ENCODE measurements at places on chromosomes 3 and 15.

- no peak for DNase-seq
These were observed 267.0 kb downstream of the ZMAT3 start for GRCh38 chr3:178804606-178805005.

- DNase-seq: no peak
These were observed 15.9 kb upstream of the LAMP3 start for GRCh38 chr3:183178512-183178832.

- DNase-seq: no peak
These were observed 54.7 kb downstream of the SLC41A3 start for GRCh38 chr3:126029241-126029640.

GRCh38 chr15:66842710-66843441 is 140.8 kb downstream of the SMAD6 start:
- no peak for DNase-seq

- no peak for DNase-seq
These were observed 242.9 kb downstream of the WNT5A start for GRCh38 chr3:55244247-55244646.

DNA sequence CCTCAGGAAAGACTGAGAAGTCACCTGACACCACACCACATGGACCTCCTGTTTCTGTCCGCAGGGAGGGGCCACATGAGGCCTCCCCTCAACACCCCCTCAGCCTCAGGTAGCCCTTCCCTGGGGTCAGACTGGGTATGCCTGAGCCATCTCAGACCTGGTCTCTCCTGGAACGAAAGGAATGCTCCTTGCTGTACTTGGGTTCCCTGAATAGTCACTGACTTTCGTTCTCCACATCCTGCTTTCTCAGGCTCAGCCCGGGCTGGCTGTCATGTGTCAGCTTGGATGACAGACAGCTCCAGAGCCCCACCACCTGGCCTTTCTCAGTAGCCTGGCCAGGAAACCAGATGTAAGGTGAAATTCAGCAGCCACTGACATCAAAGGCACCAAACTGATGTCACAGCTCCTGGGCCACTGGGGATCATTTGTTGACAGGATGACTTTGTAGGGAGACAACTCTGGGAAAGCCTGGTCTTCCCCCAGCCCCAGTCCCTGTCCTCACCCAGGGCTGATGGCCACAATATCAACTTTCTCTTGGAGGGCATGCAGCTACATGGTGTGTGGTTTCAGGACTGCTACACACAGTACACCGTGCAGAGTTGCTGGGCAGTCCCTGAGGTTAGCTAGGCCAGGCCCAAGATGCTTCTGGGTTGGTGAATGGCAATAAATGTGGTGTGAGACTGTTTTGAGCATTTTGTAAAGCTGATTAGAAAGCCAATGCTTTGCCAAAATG is 141.4 kb upstream of the MRPS22 start:
- DNase-seq: no peak

- no peak for DNase-seq
These were observed 29.8 kb downstream of the LDHAL6B start for GRCh38 chr15:59236394-59236793.

GRCh38 chr3:144852999-144853398 is 881.4 kb downstream of the DIPK2A start:
- DNase-seq: no peak

- no peak for DNase-seq
These were observed 732 bp upstream of the GCSAM start for GRCh38 chr3:112133626-112134334.

- DNase-seq: no peak
These were observed 37.8 kb downstream of the MINDY4B start for GRCh38 chr3:150867434-150867833.

DNA sequence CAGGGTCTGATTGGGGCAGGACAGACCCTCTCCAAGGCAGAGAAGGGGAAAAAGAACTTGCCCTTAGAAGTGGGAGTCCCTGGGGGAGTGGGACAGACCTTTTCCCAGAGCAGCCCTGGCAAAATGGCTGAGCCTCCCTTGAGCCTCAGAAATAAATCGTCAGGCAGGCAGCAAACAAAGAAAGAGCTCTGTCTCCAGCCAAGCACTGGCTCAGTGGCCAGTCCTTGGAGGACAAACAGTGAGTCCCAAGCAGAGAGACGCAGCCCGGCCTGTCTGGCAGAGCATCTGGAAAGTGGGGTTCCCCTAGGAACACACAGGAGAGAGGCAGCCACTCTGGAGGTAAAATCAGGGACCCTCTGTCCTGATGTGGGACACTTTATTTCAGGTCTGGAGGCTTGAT is 1.8 kb downstream of the SLC6A1 start:
- no peak for DNase-seq

DNA sequence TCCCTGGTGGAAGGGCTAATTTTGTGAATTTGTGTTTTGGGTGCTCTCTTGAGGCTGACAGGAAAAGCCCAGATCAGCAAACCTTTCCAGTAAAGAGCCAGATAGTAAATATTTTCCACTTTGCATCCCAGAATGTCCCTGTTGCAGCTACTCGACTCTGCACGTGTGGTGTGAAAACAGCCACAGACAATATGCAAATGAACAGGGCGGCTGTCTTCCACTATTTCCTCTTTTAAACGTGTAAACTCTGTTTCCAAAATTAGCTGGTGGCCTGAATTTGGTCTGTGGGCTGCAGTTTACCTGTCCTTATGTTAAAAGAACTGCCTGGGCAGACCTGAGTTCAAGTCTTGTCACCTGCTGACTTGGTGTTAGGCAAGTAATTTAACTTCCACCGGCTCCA is 202.7 kb downstream of the EDEM1 start:
- DNase-seq: no peak

GRCh38 chr3:10259798-10260197 is 11.5 kb downstream of the TATDN2 start:
- DNase-seq: no peak

GRCh38 chr3:182234881-182235280 is 523.2 kb downstream of the SOX2 start:
- no peak for DNase-seq

GRCh38 chr3:195800240-195800639 is 11.5 kb downstream of the MUC4 start:
- no peak for DNase-seq

DNA sequence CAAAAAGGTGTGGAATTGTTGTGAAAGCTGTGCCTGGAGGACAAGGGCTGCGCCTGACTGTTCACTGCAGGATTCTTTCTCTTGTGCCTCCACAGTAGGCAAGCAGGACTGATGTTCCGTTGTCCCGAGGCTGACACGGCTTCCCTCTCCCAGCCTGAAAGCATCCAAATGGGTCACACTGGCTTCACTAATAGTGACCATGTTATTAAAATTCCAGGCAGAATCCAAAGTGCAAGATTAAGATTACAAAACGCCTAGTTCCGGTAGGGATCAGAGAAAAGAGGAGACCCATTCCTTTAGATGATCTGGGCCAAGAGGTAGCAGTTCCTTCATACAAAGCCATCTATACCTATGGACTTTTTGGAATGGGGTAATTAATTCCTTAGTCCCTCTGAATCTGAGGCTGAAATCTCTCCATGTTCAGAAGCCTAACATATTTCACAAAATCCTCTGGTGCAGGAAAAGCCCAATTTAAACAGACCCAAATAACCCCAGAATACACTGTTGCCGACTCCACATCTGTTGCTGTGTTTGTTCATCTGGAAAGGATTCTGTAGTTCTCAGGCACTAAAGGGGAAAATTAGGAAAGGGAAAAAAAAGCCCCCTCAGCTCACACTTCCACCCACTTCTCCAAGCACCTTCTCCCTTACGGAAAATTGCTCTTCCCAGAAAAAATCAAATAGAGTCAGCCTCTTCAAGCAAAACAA is 145.9 kb downstream of the RORA start:
- no peak for DNase-seq

DNA sequence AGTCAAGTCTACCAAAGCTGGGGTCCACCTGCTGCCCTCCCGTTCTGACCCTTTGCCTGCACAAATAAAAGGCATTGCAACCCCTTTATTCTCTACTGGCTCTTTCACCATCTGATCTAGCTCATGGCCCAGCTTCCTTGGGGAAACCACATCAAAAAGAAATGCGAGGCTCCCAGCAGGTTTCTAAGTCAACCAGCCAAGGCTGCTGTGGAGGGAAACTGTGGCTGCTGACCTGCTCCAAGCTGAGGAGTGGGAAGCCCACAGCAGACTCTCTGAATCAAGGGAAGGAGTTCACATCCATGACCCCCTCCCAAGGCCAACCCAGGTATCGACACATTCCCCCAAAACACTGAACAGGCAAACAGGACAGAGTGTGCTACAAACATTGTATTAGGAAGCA is 25.2 kb upstream of the SLCO2A1 start:
- no peak for DNase-seq

- no peak for DNase-seq
These were observed 43.7 kb downstream of the IGSF11 start for GRCh38 chr3:118990823-118991560.

DNA sequence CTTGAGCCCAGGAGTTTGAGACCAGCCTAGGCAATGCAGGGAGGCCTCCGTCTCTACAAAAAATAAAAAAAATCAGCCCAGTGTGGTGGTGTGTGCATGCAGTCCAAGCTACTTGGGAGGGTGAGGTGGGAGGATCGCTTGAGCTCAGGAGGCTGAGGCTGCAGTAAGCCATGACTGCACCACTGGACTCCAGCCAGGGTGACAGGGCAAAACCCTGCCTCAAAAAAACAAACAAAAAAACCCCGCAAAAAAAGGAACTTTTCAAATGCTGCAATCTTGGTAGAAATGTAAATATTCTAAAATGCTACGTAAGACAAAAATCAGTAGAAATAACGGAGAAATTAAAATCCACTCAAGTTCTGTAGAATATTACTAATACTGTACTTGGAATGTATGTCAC is 108.1 kb upstream of the MELTF start:
- DNase-seq: no peak

DNA sequence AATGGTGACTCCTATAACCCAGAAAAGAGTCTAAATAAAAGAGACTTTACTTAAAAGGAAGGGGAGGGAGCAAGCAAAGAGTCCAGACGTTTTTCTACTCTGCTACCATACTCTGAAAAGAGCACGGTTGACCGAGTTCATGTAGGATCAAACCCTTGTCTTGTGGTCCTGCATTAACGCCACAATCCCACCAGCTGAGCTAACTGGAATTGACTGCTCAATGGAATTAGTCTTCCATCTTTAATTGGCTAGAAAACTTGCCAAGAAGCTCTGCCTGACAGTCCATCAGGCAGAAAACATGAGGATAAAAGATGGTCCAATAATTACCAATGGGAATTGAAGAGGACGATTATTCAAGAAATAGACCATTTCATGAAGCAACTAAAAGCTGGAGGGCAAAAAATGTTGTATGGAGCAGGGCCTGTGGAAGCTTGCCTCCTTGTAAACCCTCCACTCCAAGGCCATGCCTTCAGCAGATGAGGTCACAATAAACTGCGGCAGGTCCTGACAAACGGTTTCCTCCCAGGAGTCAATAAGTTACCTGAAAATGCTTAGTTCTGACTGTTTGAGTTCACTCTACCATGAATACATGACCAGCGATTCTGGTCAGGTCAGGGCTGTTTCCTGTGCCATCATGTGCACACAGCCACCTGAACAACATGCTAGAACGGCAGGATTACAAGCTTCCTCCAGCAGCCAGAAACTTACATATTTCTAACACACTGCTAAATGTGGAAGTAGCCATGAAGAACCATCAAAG is 35.6 kb upstream of the ARHGEF3 start:
- DNase-seq: no peak

GRCh38 chr3:128663151-128663550 is 12.5 kb upstream of the RPN1 start:
- DNase-seq: no peak

- no peak for DNase-seq
These were observed 9.1 kb downstream of the ADAMTS17 start for GRCh38 chr15:100332721-100333120.

DNA sequence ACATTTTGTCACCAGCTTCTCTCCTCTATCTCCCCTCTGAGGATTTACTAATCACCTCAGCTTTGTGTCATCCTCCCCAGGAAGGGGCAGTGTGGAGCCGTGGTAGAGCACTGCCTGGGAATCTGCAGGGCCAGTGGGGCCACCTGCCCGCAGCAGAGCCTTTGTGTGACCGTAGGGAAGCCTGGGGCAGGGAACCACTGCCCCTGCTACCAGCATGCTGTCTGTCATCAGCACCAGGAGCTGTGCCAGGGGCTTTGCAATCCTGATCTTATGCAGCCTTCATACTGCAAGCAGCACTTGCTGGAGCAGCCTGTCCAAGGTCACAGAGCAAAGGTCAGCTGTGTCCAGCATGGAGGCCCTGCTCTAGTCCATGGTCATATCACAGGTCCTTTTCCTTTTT is 170.2 kb upstream of the IL12A start:
- DNase-seq: no peak

- no peak for DNase-seq
These were observed 86.8 kb downstream of the DTWD1 start for GRCh38 chr15:49707598-49707997.

DNA sequence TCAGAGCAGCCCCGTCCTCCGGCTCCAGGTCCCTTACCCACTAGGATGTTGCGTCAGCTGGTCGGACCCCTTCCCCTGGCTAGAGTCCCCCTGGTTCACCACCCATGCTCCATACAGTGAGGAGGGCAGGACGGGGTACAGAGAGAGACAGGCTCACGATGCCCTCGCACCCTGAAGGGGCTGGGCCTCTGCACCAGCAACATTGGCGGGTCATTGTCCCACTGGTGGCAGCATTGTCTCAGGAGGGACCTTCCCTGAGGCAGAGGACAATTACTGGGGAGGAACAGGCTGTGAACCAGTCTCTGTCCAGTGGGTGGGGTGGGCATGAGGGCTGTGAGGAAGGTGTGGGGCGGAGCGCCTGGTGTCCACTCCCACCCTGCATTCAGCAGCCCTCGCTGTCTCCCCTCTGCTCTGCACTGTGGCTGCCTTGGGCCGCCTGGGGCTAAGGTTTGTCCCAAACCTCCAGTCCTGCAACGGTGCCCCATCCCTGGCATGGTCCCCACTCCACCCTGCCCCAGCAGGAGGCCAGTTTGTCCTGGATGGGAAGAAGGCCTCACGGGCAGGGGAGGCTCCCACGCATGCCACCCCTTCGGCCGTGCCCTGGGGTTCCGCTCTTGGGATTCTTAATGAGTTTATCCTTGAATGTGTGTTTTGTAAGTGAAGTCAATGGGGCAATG is 48.0 kb upstream of the KLF13 start:
- no peak for DNase-seq

DNA sequence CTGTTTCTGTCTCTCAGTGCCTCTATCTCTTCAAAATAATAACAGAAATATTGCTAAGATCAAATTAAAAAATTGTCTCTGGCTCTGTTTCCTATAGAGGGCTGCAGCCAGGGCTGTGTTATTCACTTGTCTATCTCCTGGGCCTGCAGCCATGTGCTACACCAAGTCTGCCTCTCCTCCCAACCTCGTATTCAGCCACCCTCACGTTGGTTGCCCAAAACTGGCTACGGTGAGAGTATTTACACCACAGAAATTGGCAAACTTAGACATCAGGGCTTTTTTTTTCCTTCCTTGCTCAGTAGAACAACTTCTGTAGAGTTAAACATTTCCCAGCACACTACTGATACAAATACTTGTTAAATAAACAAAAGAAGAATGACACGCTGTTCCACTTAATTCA is 320.9 kb upstream of the ICE2 start:
- no peak for DNase-seq

GRCh38 chr3:109136523-109136922 is at the start of gene C3orf85:
Gene C3orf85 (plus strand): TSS chr3:109136719. CDS start chr3:109136848, 129 bp downstream.
- DNase-seq: no peak

Data from T follicular helper cell (primary cell).